ENCODE measurements at places on chromosomes 4 and X. TPM values are rescaled to one million over a fixed set of nuclear protein-coding genes. Genes with fewer than 3 reads are reported as not detected.

The CSTF2 gene
- polyA plus RNA-seq: 17.8 TPM

The RAB33A gene
- polyA plus RNA-seq: 0.69 TPM

The TMPRSS11F gene
- polyA plus RNA-seq: not detected

The PTTG2 gene
- not detected for polyA plus RNA-seq
